SHP77 treated with DMSO at 0.1 percent for 48 hours (cell line): ENCODE measurements at places on chromosomes 4 and X.
A peak's percentile ranks its signal among the peaks of the same experiment; 100 is the strongest.

- DNase-seq = peak; percentile 1
Measured at GRCh38 chrX:101417981-101418841, 10.2 kb downstream of the HNRNPH2 start.

DNA sequence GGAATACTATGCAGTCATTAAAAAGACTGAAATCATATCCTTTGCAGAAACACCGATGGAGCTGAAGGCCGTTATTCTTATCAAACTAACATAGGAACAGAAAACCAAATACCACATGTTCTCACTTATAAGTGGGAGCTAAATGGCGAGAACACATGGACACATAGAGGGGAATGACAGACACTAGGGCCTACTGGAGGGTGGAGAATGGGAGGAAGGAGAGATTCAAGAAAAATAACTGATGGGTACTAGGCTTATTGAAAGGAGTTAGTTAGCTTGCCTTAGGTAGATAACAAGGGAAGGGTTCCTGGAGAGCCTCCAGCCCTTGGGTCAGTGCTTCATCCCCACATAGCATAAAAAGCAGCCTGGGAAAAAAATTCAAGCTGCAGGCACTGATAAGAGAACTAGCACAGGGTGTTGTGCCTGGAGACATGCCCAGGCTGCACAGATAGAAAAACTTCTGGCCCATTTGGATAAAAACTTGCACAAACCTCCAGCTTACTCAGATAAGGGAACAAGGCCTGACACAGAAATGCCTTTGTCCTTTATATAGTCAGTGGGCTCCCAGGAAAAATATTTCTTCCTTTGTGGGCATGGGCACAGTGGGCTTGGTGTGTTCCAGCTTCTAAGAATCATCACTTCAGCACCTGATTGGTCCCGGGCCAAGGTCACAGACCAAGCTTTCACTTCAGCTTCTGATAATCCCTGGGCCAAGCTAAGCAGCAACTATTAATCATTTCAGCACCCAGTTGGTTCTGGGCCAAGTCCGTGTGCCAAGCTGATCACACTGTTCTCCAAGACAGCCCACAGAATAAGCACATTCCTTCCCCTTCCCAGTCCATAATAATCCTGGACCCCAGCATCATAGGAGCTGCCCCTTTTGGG is 23.1 kb upstream of the PWWP3B start:
- no peak for DNase-seq

- DNase-seq = no peak
Measured at GRCh38 chrX:20538974-20539373, 272.3 kb upstream of the RPS6KA3 start.

GRCh38 chrX:110692866-110693265 is 102.8 kb downstream of the CHRDL1 start:
- no peak for DNase-seq

GRCh38 chr4:122914292-122914904 is 8.0 kb downstream of the NUDT6 start:
- DNase-seq = no peak

DNA sequence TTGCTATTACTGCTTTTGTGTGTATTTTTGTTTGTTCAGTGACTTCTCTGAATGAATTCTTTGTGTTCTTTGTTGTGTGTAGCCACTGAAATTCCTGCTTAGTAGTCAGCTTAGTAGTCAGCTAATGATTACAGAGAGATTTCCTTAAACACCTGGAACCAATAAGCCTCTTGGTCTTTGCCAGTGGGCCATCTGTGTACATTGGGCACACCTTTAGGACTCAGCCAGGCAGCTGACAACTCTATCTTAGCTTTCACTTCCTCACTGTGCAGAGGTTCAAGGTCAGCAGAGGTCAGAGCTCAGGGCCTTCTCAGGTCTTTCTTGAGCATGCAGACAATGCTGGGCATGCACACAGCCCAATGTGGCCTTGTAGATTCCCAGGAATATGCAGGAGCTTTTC is 59.3 kb downstream of the RWDD4 start:
- no peak for DNase-seq

DNA sequence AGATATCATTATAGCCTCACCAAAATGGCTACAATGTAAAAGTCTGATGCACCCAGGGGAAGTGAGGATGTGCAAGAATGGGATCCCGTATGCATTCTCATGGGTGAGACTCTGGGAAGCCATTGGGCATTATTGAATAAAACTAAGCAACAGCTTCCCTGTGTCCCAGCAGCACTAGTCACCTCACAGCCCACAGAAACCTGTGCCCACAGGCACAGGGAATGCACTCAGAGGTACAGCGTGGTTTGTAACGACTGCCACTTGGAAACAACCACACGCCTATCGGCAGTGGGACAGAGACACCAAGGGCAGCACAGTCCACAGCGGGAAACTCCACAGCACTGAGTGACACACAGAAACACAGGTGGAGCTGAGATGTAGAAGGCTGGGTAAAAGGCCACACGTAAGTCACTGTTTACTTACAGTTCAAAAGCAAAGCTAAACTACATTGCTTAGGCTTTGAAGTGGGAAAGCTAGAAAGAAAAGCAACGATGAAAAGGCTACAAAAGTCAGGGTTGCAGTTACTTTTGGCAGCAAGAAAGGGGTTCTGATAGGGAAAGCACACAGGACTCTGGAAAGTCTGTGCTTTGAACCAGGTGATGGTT is 69.2 kb downstream of the HAUS3 start:
- DNase-seq = no peak

DNA sequence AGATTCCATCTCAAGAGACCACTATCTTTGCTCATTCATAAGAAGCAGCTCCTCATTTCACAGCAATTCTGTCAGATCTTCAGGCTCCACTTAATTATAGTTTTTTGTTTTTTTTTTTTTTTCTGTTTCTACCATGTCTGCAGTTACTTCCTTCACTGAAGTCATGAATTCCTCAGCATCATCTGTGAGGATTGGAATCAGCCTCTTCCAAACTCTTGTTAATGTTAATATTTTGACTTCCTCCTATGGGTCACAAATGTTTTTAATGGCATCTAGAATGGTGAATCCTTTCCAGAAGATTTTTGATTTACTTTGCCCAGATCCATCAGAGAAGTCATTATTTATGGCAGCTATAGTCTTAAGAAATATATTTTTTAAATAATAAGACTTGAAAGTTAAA is 53.1 kb downstream of the BMP2K start:
- no peak for DNase-seq

DNA sequence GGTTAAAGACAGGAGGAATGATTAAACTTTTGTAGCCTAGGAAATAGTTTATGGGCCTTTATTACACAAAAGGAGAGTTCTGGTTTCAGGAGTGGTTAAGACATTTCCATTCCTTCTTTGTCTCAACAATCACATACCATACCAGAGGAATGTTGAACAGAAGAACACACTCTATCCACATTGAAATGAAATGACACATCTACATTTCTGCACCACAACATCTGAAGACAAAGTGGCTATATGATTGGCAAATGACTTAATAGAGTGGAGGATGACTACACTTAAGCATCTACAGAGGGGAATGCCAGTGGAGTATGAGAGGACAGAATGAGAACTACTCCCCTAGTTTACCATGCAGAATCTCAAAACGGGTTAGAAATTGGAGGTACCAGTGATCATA is 8.0 kb downstream of the CYP2U1 start:
- no peak for DNase-seq

DNA sequence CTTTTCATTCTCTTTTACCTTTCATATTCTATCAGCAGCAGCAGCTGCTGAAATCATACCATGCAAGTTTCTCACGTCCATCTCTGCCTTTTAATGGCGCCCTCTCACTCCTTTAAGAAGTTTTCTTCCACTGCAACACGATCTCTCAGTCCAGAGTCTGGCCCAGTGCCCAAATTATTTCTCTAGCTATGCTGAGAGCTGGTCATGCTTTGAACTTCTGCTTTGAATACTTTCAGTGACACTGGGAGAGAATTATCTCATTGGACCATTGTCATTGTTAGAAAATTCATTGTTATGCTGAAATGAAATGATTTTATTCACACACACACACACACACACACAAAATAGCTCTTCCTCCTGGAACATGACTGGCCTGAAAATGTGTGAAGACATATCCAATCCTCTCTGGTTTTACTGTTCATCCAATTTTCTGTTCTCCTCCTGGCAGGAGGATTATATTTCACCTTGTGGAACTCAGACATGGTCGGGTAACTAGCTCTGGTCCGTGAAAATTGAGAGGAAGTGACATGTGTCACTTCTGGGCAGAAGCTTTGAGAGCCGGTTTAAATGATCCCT is 1.3 kb upstream of the PDHA1 start:
- DNase-seq = peak; percentile 4

DNA sequence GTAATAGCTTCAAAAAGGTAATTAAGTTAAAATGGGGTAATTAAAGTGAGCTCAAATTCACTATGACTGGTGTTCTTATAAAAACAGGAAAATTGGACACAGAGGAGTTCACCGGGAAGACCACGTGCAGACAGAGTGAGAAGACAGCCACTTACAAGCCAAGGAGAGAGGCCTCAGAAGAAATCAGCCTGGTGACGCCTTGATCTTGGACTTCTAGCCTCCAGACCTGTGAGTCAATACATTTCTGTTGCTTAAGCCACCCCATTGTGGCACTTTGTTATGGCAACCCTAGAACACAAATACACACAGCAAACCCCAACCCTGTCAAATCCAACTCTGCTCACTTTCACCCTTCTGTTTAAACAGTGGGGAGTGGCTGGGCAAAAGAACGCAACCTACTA is 4.1 kb upstream of the CD38 start:
- DNase-seq = no peak

DNA sequence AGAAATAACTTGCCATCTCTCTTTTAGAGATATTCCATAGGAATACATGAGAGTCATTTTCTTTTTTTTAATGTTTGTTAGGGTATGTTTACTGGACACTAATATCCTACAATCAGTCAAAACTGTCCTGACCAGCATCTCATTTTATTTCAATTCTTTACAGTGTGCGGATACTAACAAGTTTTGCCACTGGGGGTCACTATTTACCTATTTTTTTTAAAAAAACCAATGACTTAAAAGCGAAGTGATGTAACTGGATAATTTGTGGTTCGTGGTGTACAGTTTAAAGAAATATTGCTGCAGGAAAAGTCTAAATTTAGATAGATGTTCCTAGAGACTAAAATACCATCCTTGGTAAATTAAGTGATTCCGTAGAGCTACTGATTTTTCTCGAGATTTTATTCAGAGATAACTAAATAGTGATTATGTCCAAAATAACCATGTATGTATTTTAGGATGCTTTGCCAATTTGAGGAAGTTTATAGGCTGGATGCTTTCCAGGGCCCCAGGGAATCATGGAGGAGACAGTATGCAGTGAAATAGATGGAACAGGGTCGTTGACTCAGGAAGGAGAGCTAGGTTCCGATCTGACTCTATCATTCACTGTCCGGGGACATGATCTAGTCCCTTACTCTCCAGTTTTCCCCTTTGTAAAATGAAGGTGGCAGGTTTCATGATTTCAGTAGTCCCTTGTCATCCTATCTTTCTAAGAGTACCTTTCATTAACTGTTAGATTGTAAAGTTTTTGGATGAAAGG is 34.0 kb upstream of the GNPDA2 start:
- DNase-seq = peak; percentile 21

- no peak for DNase-seq
Measured at GRCh38 chr4:3250956-3251690, 2.2 kb downstream of the MSANTD1 start.

DNA sequence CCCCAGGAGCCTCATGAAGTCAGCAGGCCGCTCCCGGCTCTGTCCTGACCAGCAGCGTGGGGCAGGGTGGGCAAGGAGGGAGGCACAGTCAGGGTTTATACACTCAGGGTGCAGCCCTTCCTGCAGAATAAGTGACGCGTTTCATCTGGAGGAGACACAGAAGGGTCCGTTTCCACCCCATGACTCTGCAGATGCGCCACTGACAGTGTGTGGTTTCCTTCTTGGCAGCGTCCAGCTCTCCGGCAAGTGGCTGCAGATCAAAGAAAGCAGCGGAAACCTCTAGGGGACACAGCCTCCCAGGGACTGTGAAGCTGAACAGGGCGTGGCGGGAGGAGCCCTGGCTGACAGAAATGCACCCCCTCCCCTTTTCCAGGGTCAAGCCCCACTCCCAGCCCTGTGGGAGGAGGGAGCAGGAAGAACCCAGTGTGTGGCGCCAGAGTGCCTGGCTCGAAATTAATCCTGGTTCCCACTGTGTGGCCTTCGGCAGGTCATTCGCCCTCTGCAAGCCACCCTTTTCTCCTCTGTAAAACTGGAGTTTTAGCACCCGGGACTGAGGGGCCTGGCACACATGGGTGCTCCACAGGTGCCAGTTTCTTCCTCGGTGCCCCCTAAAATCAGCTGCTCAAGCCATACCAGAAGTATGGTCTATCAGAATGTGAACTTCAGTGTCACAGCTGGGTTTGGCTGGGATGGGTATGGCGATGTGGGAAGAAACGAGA is 17.3 kb upstream of the TBC1D14 start:
- no peak for DNase-seq

- DNase-seq = no peak
Measured at GRCh38 chr4:183384983-183385382, 59.5 kb upstream of the CDKN2AIP start.

GRCh38 chr4:151934766-151935165 is 174.0 kb upstream of the GATB start:
- DNase-seq = no peak

GRCh38 chr4:66741081-66741480 is 804.2 kb downstream of the CENPC start:
- DNase-seq = no peak

GRCh38 chrX:119237562-119237942 is 1.5 kb downstream of the PGRMC1 start:
- DNase-seq = no peak

GRCh38 chr4:3760346-3760745 is 5.8 kb upstream of the ADRA2C start:
- DNase-seq = no peak

DNA sequence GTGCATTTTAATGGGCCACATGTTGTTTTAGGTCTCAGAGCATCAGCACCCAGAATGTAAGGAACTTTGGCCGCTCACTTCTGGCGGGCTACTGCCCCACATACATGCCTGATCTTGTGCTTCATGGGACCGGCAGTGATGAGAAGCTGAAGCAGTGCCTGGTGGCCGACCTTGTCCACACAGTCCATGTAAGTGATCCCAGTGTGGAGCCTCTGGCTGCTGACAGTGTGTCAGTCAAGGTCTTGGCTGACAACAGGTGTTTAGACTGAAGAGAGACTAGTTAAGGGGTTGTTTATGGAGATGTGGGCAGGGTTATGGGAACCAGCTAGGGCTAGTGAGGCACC is 101.4 kb downstream of the FNIP2 start:
- DNase-seq = no peak

- DNase-seq = no peak
Measured at GRCh38 chr4:99091216-99091575, 2.6 kb upstream of the ADH5 start.

- peak; percentile 33 for DNase-seq
Measured at GRCh38 chr4:76758290-76758882, 139.6 kb downstream of the SOWAHB start.

DNA sequence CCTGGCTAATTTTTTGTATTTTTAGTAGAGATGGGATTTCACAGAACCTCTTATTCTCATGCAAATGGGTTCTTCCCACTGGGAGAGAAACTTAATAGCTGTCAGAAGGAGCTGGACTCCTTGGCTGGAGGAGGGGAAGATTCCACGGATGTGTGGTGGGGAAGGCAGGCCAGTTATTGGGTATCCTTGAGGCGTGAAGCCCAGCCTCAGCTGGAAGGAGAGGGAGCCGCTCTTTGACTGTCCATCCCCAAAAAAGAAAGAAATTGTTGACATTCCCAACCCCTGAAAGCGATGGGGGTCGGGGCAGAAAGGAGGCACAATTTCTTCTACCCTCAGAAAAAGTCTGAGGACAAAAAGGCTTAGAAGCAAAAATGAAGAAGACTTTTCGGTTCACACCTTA is 983.1 kb upstream of the PABPC4L start:
- DNase-seq = no peak

GRCh38 chr4:43758836-43759235 is 689.8 kb downstream of the KCTD8 start:
- DNase-seq = no peak
